Activated CD4-positive, alpha-beta memory T cell treated with anti-CD3 and anti-CD28 coated beads, Interleukin-2, amount 10 ng/mL, durations not matched to agents 7 days and 5 days (primary cell): ENCODE measurements at places on chromosomes 1 and 21.

DNA sequence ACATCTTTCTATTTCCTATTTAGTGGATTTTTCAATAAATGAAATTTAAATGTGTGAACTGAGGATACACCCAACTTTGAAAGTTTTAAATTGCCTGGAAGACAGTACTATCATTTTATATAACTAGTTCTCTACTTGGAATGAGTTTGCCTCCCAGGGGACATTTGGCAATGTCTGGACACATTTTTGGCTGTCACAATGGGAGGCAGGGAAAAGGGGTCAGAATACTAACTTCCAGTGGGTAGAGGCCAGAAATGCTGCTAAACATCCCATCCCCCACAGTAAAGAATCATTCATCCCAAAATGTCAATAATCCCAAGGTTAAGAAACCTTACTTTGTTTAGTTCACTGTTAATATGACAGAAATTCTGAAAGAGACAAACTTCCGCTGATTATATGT is 13.2 kb upstream of the NRAS start:
- DNase-seq: no peak

DNA sequence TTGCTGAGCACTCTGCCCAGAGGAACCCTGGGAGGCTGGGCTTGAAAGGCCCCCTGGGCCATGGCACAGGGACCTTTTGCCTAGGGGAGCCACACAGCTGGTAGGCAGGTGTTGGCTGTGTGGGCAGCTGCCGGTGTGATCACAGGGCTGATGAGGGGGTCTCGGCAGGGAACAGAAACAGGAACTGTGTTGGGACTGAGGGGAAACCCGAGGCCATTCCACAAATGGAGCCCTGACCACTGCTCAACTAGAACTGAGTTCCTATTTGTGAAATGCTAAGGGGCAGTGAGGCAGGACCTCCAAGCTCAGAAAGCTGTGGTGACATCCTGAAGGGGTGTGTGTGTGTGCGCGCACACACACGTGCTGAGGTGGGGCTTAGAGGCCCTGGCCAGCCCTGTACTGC is 6.4 kb upstream of the THEM5 start:
- no peak for DNase-seq

DNA sequence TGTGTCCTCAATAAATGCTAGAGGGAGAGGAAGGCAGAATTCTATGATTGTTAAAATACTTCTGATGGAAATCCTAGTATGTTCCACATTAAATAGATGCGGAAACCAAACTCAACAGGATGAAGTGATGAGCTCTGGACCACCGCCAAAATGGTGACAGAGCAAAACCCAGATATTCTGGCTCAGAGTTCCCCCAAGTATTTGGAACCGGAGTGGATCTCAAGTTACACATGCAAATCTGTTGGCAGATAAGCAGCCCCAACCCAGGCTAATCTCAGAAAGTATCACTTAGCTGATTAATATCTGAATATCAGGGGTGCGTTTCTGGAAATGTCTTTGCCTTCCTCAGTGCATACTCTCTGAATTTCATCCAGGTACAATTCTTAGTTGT is 17.4 kb upstream of the GRHL3 start:
- no peak for DNase-seq

GRCh38 chr1:5598824-5599395 is 393.3 kb downstream of the NPHP4 start:
- no peak for DNase-seq

GRCh38 chr1:1187938-1188337 is 14.3 kb downstream of the TTLL10 start:
- no peak for DNase-seq

GRCh38 chr1:73756817-73757216 is 441.2 kb downstream of the LRRIQ3 start:
- DNase-seq: no peak

- no peak for DNase-seq
Observed at GRCh38 chr1:223711173-223711572, 1.2 kb upstream of the CAPN2 start.

DNA sequence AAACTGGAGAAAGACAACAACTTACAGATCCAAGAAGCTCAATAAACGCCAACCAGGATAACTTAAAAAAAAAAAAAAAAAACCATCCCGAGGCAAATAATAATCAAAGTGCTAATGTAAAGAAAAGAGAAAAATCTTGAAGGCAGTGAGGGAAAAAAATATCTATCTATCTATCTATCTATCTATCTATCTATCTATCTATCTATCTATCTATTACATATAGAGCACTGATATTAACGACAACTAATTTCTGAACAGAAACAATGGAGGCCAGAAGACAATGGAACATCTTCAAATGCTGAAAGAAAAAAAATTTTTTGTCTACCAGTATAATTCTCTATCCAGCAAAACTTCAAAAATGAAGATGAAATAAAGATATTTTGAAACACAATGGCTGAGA is 18.0 kb downstream of the PACC1 start:
- DNase-seq: no peak

DNA sequence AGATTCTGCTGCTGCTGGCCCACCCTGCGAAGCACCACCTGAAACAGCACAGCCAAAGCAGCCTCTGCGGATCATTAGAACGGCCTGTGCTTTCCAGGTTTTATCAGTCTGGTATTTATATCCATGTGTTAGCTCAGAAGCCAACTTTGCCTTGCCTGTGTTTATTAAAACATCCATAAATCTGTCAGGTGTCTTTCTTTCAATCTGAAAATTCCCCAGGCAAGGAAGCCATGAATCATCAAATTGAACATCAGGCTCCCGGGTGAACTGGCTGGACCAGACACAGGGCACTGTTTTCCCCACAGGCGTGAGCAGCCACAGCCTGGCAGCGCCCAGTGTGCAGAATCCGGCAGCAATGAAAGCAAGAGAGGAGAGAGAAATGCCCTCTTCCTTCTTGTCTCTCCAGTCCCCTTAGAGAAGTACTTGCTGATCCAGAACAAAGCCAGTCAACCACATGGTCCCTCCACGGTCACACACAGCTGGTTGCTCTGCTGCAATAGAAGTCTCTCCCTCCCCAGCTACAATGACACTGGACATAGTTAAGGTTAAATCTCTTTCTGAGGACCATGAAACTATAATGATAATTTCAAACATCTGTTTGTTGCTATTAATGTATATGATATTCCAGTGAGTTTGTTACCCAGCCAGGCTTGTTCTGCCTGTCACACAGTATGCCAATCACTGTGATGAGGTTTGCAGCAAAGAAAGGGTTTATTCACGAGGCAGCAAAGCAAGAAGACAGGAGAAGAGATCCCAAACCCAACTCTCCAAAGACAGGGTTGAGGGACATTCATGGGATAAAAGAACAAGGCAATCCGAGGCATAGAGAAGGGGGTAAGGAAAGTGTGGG is 212.1 kb upstream of the FMN2 start:
- no peak for DNase-seq

- DNase-seq: no peak
Observed at GRCh38 chr1:243645281-243645680, 204.8 kb downstream of the AKT3 start.

DNA sequence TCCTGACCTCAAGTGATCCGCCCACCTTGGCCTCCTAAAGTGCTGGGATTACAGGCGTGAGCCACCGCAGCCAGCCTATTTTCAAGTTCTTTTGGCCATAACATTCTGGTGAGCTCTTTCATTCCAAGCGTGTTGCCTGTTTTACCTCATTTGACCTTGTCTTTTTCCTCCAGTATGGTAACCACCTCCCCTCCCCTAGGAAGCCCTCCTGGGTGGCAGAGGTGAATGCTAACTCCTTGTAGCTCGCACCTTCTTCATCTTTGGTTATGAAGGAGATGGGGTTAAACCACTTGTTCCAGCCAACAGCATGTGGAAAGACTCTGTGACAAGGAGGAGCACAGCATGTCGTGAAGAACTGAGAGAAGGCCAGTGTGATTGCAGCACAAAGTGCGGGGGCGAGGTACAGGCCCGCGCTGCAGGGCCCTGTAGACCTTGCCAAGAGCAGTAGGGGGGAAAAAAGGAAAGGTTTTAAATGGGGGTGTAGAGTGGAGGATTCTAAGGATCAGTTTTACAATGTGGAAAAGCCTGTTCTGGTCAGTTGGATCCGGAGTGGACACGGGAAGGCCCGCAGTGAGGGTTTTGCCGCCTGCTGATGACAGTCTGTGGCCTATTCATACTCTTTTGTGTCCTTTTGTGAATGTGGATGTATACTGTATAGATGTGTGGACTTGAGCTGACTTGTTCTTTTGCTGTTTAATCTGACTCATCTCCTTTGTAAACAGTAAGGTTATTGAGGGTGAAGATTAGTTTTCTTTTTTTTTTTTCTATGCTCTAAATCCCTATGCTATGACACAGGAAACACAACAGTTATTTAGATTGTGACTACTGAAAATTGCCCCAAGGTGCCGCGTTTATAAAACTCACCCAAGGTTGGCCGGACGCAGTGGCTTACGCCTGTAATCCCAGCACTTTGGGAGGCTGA is 7.5 kb upstream of the ZNF436 start:
- no peak for DNase-seq

DNA sequence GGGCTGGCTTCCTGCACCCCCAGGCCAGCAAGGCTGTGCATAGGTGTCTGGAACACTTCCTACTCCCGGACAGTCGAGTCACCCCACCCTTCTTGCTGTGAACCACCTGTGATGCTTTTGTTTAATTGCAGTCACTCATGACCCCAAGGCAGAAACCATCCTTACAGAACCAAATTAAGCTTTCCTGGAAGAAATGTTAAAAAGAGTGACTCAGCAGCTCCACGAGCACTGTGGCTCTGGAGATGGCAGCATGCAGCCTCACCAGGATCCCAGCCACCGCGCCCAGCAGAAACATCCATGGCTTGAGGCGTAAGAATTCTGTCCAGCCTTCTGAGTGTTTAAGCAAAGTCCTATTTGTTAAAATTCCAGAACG is 28.8 kb downstream of the SNAP47 start:
- no peak for DNase-seq

- no peak for DNase-seq
Observed at GRCh38 chr1:227073786-227074185, 133.7 kb downstream of the COQ8A start.

DNA sequence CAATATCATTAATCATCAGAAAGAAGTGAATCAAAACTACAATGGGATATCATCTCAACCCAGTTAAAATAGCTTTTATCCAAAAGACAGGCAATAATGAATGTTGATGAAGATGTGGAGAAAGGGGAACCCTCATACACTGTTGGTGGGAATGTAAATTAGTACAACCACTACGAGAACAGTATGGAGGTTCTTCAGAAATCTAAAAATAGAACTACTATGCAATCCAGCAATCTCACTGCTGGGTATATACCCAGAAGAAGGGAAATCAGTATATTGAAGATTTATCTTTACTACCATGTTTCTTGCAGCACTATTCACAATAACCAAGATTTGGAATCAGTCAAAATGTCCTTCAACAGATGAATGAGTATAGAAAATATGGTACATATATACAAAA is 189.8 kb downstream of the HHIPL2 start:
- no peak for DNase-seq

DNA sequence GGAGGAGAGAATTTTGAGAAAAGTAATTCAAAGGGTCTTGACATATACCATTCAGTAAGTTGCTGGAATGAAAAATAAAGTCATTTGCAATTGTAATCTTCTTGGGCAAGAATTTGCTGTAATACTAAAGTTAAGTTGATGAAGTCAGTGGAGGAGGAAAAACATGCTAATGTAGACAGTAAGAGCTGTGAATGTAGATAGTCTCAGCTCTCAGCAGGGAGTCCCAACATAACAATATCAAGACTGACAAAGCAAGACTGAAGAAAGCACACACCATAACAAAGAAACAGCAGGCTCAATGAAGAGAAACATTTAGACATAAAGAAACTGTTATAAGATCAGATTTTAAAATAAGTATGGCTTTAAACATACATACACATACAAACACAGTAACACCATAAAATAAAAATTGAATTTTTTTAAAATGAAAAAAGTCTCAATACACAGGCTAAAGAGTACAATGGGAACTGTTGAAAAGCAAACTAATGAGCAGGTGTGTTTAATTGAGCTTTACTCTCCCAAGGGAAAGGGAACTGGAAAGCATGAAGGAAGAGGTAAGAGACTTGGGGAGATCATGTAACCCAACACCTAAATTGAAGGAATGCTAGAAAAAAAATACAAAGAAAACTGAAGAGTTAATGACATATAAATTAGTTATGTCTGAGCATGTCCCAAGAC is 336.3 kb upstream of the NCAM2 start:
- no peak for DNase-seq

GRCh38 chr1:102593276-102593675 is 515.0 kb downstream of the COL11A1 start:
- no peak for DNase-seq

DNA sequence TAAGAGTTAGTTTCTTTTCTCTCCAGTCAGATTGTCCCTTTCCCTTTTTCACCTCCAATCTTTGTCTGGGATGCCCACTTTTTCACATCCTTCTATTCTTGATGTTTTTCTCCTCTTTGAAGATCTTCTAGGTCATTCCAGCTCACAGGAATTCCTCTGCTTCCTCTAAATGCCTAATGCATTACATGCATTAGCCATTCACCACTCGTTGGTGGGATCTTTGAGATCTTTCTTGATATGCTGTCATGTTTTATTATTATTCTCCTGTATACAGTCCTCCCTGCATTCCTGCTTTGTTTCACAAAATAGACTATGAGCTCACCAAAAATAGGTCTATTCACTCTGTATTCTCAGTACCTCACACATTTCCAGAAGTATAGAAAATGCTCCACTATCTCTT is 129.0 kb downstream of the LYPLAL1 start:
- no peak for DNase-seq

- DNase-seq: no peak
Observed at GRCh38 chr1:222073307-222073995, 331.6 kb upstream of the DUSP10 start.

GRCh38 chr1:225527575-225527974 is 99.7 kb upstream of the LBR start:
- no peak for DNase-seq

GRCh38 chr1:229068270-229068987 is 202.5 kb upstream of the RAB4A start:
- no peak for DNase-seq

GRCh38 chr1:45621895-45622523 is 1.8 kb downstream of the CCDC17 start:
- DNase-seq: no peak

DNA sequence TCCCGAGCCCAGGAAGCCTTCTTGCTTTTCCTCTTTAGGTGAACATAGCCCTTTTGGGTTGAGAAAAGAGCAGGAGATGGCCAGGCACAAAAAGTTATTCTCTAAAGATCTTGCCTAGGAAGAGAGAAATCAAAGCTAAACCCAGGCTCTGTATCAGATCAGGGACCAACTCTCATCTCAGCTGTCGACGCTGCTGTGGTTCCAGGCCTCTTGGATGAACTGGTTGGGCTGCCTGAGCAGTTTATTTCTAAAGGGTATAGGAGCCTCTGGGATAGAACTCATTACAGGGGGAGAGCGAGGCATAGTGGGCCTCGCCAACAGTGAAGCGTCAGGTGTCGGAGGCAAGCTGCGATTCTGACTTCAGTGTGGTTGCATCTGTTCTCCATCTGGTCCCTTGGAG is 82.6 kb upstream of the F3 start:
- DNase-seq: no peak

GRCh38 chr1:94999456-95000131 is 72.7 kb upstream of the CNN3 start:
- no peak for DNase-seq

- DNase-seq: no peak
Observed at GRCh38 chr21:18601146-18601545, 197.6 kb upstream of the TMPRSS15 start.
